Activated T-helper 17 cell treated with anti-CD3 and anti-CD28 coated beads, Interleukin-2, amount 50 U/mL, for 72 hours (primary cell): ENCODE measurements at places on chromosomes 4 and X.

GRCh38 chr4:73341454-73341853, 62.6 kb upstream of the ALB start:
- no peak for ATAC-seq

GRCh38 chr4:63316633-63317032, 1092.6 kb downstream of the TECRL start:
- ATAC-seq = no peak

DNA sequence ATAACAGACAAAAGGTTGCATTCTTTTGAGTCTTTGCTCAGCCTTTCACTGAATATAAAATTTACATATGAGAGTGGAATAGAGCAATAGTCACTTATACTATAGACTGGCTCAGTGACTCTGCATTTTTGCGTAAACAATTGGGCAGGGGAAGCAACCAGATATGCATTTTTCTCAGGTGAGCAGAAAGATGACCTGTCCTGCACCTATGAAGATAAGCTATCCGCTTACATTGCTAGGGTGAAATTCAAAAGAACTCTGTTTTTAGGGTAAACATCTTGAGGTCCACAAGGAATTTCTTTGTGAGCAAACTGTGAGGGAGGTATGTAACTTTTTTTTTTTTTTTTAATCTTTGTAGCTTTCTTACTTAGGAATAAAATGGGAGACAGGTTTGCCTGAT, 602.4 kb upstream of the PRKX start:
- ATAC-seq = no peak

GRCh38 chr4:98614662-98615061, 43.7 kb downstream of the TSPAN5 start:
- no peak for ATAC-seq

GRCh38 chrX:65866773-65867172, 173.1 kb downstream of the VSIG4 start:
- no peak for ATAC-seq

GRCh38 chr4:18202486-18202885, 180.9 kb upstream of the LCORL start:
- no peak for ATAC-seq

DNA sequence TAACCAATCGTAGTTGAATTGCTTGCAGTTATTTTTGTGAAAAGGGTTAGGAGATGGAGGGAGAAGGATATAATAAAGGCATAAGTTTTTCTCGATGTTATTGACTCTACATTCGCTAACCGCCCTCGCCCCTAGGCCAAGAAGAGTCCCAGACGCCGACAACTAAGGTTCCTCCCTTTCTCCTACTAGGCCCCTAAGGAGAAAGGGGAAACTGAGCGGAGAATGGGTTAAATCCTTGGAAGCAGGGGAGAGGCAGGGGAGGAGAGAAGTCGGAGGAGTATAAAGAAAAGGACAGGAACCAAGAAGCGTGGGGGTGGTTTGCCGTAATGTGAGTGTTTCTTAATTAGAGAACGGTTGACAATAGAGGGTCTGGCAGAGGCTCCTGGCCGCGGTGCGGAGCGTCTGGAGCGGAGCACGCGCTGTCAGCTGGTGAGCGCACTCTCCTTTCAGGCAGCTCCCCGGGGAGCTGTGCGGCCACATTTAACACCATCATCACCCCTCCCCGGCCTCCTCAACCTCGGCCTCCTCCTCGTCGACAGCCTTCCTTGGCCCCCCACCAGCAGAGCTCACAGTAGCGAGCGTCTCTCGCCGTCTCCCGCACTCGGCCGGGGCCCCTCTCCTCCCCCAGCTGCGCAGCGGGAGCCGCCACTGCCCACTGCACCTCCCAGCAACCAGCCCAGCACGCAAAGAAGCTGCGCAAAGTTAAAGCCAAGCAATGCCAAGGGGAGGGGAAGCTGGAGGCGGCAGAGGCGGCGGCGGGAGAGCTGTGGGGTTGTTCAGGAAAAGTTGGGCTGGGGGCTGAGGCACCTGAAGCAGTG, 5.9 kb downstream of the ATOH1 start:
- no peak for ATAC-seq

DNA sequence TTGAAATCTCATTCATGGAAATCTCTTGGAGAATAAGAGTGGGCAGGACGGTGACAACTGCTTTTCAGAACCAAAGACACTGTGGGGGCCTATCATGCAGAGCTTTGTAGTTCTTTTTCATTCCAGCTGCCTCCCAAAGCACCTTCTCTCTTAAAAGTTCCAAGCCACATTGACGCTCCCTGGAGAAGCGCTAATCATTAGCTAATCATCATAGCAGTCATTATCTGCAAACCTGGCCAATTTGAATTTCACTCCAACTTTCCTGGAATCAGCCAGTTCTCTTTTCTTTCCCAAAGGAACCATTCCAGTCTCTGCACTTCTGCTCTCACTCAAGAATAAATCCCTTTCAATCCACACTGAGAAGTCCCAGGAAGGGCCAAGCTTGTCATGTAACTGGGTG, 1144.1 kb upstream of the IGFBP7 start:
- ATAC-seq = no peak

GRCh38 chr4:25821899-25822298, 40.9 kb downstream of the SEL1L3 start:
- no peak for ATAC-seq
